Memory B cell (primary cell): ENCODE measurements at places on chromosomes 16 and 17.

- DNase-seq = no peak
Measured at GRCh38 chr17:58324056-58324408, 4.6 kb downstream of the TSPOAP1 start.

DNA sequence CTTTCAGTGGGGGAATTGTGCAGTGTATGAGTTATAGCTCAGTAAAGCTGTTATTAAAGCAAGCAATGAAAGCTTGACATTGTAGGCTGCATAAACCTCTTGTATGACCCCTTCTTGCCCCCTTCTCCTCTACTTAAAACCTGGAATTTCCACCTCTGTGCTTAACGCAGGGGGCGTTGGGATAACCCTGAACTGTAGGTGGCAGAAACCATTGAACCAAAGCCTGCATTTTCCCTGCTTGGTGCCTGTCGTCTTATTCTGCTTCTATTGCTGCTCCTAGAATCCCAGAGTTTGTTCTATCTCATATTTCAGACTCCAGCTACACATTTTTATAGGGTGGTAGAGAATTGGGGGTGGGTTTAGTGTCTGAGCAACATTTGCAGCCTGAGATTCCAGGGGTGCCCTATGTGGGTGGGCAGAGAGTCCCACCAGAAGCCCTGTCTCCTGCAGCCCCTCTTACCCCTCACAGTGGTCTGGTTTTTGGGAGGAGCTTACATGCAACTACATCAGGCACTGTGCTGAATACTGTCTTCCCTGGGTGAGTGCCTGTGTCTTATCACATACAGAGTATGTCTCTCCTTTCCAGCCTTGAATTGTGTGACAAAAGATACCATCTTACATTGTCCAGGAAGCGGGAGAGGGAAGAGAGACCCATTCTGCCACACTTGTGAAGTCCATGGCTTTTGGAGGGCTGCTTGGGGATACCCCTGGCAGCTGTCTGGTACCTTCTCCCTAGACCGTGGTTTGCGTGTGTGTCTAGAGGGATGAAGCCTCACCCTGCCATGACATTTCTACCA lies 407.7 kb upstream of the EEF2KMT start:
- no peak for DNase-seq

- DNase-seq = no peak
Measured at GRCh38 chr17:19719355-19720209, 3.2 kb upstream of the SLC47A2 start.

DNA sequence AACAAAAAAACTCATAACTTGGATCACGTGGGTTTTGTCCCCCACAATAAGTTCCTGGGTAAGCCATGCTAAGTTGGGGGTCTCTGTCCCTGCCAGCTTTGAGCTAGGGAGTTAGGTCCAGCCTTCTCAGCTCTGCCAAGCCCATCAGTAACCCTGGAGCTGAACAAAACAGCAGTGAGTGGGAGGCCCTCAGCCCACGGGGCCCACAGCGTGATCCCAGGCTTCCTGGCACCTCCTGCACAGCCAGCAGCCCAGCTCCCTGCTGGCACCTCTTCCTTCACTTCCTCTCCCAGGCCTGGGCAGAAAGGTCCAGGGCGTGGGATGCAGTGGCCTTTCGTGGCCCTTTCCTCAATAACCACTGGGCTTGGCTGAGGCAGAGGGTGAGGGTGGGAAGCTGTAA lies 35.5 kb upstream of the CDC42EP4 start:
- DNase-seq = no peak

DNA sequence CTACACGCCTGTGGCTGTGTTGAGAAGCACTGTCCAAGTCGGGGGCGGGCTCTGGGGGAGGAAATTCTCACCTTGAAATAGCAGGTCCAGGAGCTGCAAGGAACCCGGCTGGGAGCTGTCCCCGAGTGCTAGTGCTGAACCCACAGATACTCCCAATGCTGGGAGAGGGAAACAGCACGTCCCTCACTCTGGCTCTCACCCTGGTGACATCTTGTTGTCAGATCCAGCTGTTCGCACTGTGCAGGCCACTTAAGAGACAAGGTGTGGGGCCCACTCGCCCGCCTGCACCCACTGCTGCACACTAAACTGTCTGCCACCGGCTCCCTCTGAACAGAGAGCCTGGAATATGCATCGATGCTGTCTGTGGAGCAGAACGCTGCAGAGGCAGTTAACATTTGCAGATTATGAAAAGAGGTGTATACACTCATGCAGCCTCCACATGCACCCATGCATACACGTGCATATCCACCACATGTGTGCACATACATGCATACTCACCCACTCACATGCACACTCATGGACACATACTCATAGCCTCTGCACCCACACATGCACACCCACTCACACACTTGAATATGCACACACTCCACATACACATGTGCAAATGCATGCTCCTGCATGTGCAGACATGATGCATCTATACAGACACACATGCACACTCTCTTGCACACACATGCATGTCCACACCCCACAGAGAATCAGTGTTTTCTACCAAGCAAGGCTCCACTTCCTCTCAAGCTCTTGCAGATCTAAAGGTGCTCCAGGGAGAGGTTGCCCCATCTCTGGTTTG lies 42.0 kb downstream of the MGAT5B start:
- no peak for DNase-seq

GRCh38 chr17:57538736-57539456 lies 206.2 kb downstream of the CCDC182 start:
- DNase-seq = no peak

DNA sequence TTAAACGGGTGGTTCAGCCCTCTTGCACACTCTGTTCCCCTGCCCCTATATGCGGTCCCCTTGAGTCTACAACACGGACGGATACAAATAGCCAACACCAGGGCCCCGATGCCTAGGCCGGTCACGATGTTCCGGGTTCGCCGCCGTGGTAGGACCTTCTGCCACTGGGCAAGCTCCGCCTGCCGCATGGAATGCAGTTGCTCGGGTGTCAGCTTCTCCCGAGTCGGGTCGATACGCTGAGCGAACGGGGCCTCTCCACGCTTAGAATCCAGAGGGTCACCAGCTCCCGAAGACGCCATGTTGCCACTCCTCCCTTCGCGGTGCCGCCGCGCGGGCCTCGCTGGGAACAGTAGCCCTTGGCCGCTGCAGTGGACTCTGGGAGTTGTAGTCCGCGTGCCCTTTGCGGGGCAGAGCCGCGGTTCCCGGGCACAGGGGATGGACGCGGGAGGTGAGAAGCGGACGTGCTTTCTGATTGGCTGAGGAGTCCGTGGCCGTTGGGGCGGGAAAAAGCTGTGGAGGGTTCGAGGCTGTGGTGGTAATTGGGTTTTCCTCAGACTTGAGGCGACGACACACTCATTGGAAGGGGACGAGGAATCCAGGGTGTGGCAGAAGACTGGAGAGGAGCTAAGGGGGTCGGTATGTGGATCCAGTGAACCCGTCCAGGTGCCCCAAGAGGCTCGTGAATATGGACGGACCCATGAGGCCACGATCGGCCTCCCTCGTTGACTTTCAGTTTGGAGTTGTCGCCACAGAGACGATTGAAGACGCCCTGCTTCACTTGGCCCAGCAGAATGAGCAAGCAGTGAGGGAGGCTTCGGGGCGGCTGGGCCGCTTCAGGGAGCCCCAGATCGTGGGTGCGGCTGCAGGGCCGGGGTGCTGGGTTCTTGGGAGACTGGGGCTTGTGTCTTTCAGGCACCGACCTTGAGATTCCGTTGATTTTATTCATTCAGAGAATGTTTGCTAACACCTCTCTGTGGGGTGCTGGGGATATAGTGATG lies at the start of the genes CNTD1 and COA3:
CNTD1 (plus strand) TSS at position 479 of the 998 bp plus-strand sequence; CDS start at position 686, 207 bp downstream.
COA3 (minus strand) TSS at position 322 of the 998 bp plus-strand sequence; CDS start at position 299, 23 bp downstream.
- DNase-seq = peak; percentile 49

- DNase-seq = no peak
Measured at GRCh38 chr17:60091908-60092331, 13.2 kb upstream of the HEATR6 start.

DNA sequence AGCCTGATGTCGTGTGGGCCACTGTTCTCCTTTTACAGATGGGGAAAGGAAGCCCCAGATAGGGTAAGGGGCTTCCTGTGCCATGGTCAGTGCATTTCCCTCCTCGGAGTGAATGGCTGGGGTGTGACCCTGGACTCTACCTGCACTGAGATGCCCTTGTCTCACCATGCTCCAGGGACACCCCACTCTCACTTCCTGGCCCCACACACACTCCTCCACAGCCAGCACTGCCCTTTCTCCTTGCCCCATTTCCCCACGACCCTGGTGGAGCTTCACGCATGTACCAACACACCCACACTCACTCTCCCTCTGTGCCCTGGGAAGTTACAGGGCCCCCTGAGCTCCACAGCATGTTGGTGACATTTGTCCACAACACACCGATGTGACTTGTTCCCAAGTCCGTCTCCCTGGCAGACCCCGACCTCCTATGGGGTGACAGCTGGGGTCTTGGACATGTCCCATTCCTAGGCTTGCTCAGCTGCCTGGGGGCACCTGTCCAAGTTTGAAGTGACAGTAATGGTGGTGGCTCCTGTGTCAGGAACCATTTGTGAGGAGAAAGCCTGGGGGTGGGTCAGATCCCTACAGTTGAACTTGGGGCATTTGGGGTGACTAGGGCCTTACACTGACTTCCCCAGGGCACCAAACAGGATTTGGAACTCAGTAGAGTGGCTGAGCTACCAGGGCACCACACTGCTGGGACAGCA lies 47.4 kb downstream of the PECAM1 start:
- no peak for DNase-seq

- no peak for DNase-seq
Measured at GRCh38 chr16:48524348-48525200, 85.4 kb downstream of the N4BP1 start.

DNA sequence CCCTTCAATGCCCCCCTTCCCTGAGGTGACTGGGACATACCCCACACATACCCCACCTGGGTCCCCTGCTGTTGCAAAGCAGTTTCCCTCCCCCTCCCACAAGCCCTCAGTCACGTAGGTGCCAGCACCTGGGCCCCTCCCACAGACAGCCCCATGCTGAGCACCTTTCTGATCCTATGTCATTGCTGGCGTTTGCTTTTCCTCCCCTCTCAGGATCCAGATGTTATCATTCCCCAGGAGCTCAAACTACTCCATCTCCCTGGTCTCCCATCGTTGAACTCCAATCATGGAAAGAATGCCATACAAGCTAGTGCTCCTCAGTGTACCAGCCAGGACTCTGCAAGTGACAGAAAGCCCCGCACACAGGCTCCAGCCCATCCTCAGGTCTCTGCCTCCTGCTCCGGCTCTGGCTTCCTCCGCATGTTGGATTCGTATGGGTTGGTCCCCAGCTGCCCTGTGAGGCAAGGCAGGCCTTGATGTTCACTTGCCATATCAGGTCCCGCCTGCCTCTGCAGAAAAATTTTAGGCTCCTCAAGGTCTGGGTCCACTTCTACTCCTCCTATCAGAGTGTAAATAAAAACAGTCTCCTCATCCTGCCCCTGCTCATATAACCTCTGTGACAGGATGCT lies 31.4 kb upstream of the MED9 start:
- DNase-seq = no peak

- DNase-seq = no peak
Measured at GRCh38 chr17:149231-149630, 11.9 kb downstream of the SCGB1C2 start.

GRCh38 chr16:51153577-51154031 lies 2.5 kb upstream of the SALL1 start:
- DNase-seq = no peak

DNA sequence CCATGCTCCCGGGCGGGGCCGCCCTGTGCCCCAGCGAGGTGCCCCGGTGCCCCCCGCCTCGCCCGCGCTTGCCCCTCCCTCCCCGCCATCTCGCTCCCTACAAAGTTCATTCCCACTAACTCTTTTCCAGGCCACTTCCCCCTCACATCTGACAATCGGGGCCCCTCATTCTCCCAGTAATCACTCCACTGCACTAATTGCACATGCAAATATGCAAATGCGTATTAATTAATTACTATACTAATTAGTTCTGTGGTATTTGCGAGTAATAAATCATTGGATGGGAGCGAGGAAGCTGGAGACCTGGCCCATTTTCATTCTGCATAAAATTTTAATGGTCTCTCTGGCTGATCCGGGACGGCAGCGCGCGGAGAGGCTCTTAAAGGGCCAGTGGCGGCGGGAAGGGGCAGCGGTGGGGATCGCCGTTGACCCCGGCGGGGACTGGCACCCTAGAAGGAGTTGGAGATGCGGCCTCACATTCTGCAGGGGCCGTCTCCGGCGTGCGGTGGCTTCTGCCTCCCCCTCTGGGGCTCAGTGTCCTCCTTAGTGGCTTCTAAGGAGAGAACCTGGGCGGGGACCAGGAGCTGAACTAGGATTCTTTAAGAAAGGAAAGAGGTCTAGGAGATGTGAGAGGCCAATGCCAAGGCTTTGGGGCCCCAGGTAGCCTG lies 8.4 kb upstream of the PPP1R1B start:
- DNase-seq = no peak

DNA sequence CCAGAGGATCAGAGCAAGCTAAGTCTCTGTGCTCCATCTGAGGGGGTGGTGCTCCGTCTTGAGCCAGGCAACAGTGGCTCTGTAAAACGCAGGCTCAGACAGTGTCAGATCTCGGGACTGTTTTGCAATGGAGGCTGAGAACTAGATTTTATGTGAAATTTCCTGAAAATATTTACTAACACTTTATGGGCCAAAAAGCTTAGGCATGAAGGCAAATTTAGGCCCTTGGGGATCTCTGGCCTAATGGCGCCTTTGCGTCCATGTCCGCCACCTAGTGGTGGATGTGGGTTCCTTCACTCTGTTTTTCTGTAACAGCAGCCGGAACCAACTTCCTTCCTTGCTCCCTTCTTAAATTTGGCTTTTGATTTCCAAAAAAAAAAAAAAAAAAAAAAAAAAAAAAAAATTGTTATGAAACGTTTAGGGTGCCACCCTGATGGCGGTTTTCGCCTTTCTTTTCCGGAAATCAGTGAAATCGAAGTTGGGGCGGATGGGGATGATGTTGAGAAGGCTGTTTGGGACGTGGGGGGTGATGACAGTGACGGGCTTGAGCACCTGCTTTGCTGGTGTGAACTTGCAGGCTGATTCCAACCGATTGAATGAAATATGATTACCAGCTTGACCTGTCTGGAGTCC lies 14.0 kb upstream of the ELAC2 start:
- peak; percentile 37 for DNase-seq

DNA sequence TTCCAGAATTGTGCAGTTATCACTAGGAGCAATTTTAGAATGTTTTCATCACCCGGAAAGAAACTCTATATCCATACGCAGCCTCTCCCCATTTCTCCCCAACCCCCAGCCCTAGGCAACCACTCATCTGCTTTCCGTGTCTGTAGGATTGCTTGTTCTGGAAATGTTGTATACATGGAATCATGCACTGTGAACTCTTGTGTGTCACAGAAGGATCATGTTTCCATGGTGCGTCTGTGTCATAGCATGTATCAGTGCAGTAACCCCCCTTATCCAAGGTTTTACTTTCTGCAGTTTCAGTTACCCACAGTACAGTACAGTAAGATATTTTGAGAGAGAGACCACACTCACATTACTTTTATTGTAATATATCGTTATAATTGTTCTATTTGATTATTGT lies 299.4 kb downstream of the CPPED1 start:
- DNase-seq = no peak

DNA sequence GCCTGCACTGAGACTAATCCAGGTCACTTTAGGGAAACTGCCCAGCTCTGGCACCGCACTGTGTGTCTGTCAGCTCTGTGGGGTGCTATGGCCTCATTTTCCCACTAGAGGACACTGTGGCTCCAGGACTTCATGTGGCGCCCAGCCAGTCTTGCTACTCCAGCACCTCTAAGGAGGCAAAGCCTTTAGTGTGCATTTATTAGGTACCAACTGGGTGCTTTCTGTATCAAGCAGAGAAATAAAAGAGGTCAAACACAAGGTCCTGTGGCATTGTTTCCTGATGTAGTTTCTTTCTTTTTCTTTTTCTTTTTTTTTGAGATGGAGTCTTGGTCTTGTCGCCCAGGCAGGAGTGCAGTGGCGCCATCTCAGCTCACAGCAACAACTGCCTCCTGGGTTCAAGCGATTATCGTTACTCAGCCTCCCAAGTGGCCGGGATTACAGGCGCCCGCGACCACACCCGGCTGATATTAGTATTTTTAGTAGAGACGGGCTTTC lies 12.5 kb upstream of the RHBDL3 start:
- peak; percentile 64 for DNase-seq

- no peak for DNase-seq
Measured at GRCh38 chr17:39062846-39063680, 88.4 kb downstream of the PLXDC1 start.
